Activated CD4-positive, alpha-beta T cell treated with anti-CD3 and anti-CD28 coated beads for 4 hours (primary cell): ENCODE measurements at places on chromosomes 2 and 18.

GRCh38 chr2:128425731-128426620 is 107.3 kb upstream of the HS6ST1 start:
- no peak for DNase-seq

- no peak for DNase-seq
Observed at GRCh38 chr2:238433941-238434845, 7.5 kb downstream of the ASB1 start.

DNA sequence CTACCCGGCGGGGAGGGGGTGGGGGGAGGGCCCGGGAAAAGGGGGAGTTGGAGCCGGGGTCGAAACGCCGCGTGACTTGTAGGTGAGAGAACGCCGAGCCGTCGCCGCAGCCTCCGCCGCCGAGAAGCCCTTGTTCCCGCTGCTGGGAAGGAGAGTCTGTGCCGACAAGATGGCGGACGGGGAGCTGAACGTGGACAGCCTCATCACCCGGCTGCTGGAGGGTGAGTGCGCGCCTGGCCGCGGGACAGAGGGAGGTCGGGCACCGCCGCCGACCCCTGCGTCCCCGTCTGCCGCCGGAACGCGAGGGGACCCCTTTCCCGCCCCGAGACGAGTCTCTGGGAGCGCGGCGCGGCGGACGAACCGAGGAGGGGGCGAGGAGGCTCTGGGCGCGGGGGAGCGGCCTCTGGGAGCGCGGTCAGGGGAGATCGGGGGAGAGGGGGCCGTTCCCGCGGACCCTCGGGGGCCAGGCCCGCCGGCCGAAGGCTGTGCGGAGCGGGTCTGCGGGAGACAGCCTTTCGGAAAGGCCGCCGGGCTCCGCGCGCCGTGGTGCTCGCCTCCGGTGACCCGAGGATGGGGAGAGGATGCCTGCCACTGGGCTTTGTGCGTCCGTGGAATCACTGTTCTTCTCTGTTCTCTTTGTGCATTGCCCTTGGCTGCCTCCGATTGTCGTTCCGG is 463 bp downstream of the PPP1CB start:
- DNase-seq: no peak

DNA sequence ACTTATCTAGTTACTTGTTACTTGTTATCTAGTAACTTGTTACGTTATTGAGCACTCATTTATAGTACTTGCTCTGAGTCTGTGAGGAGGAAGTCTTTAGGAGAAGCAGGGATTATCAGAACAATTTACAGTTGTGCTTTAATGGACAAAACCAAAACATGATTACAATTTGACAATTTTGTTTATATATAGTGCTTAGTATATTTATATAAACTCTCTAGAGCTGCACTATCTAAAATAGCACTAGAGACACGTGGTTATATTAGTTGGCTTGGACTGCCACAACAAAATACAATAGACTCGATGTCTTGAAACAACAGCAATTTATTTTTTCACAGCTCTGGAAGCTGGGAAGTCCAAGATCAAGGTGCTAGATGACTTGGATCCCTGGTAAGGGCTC is 78.4 kb downstream of the BMPR2 start:
- DNase-seq: no peak

DNA sequence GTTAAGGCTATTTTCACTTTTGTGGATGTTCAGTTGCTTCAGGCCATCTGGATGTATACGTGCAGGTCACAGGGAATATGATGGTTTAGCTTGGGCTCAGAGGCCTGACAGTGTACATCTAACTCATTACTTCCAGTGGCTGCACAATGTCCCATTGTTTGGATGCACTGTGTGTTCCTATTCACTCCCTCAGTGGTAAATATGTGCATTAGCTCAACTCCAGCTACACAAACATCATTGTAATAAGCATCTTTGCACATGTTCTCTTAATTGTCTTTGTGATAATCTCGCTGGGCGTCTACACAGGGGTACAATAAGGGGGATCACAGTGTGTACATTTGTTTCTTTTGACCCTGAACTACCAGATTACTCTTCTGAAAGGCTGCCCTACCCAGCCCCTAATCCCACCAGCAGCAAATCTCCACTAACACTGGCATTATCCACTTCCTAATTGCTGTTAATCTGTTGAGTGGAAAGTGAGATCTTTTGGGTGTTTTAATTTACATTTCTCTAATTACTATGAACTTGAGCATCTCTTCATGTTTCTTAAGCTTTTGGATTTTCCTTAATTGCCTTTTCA is 56.1 kb upstream of the POLE4 start:
- no peak for DNase-seq

DNA sequence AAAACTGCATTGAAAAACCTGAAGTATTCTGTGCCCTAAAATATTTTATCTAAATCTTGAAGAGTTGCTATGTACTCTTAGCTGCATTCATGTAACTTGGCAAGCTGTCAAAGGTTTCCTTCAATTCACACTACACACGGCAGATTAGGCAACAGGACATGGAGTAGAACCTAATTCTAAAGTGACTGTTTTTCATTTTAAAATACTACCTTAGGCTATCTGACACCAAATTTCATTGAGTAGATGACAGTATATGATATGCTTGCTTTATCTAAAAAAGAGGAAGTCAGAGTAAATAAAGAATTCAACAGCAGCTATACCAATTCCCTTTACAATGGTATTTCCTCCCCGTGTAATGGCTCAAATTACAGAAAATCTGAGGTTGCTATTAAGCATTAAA is 45.4 kb downstream of the EXOC6B start:
- DNase-seq: no peak
